ENCODE measurements at places on chromosomes 2 and 18.

GRCh38 chr2:175948191-175948590 lies 53.9 kb downstream of the LNPK start:
- no peak for DNase-seq

- DNase-seq, result no peak
These were observed 80.3 kb downstream of the TPO start for GRCh38 chr2:1493431-1494126.

- no peak for DNase-seq
These were observed 214.8 kb downstream of the ATAD2B start for GRCh38 chr2:23711979-23712755.

DNA sequence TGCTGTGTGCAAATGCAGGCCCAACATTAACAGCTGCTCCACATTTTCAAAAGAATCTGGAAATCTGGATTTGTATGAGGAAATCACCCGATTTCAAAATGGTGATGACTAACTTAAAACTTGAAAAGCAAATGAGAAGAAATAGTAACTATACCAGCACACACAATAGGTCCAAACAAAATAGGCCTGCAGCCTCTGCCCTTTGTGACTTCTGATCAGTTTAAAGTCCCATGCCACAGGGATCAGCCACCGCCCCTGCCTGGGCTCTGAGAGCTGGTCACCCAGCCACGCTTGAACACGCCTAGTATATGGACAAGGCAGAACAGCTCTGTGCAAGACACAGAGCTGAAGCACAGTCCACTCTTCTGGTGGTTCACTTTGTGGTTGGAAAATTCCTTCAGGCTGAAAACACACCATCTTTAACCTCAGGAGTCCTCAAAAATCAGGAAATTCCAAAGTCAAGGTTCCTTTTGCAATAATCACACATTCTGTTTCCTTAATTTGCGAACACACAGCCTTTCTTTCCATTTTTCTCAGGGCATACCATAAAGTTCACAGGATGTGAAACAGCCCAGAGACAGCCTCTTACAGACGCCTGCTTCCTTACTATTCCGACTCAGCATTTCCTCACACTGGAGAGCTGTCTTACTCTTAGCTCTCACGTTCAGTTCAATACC lies 150.1 kb upstream of the RIOK3 start:
- DNase-seq, result no peak

DNA sequence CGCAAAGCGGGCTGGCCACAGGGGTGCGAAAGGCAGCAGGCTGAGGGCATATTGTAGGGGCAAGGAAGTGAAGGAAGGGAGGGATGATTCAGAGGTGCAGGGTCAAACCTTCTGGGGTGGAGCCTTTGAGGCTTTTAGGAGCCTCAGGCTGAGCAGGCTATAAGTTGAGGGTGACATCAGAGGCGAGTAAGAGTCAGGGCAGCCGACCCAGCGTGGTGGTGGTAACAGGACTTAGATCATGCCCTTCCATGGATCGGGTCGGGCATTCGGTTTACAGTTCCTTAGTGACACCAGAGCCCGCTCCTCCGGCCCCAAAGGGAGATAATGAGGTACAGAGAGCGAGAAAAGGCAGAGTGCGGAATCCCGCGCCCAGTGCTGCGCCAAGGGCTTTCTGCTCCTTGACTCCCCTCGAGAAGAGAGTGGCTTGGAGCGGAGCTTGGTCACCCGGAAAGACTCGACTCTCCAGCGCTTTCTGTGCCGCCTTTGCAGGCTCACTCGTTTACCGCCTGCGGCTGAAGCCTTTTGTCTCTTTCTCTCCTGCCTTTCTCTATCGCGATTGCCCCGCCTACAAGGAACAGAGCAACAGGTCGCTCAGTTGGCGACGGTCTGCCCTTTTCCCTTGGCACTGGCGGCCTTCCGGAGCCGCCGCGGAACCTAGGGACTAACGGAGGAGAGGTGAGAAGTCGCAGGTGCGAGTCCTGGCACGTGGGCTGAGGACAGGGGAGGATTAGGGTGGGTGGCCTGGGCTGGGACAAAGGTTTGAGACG lies 720 bp downstream of the LBX2 start:
- DNase-seq, result no peak

DNA sequence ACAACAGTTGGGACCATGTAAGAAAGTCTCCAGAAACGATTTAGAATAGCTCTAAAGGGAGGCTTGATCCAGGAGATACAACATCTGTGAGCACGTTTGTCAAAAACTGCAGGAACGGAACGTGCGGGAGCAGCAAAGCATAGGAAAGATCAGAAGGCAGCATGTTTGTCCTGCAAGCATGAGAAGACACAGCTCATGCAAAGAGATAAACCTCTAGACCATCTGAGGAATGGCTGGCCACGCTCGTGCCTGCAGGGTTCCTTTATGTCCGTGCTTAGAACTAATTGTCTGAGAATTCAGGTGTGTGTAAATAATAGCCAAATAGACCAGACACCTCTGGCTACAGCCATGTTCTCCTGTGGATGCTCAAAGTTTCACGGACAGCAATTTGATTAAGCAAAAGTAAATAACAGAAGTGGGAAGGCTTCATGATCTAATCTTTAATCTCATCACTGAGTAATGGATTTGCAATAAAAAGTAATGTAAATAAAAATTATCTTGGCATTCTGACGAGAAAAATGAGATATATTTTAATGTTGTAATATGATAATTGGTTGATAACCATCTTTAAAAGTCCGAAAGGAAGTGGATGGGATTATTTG lies 534.8 kb upstream of the CDH7 start:
- DNase-seq, result no peak

- no peak for DNase-seq
These were observed 102.2 kb downstream of the CAPN13 start for GRCh38 chr2:30705056-30705455.

DNA sequence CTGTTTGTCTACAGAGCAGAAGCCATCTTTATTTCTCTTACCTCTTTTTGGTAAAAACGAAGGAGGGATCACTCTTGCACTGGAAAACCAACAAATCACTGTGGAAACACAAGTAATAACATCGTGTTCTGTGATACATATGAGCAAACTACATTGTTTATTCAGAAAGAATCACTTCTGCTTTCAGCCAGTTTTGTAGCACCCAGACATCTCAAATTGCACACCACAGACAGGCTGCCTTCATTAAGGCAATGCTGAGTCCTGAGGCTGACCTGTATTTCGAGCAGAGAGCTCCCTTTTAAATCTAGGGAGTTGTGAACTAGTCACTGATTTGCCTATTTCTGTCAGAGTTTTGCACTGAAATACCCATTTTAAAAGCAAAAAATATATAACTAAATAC lies 1003.2 kb upstream of the FAM98A start:
- no peak for DNase-seq

- DNase-seq, result no peak
These were observed 87.3 kb downstream of the HNRNPLL start for GRCh38 chr2:38515155-38516074.

- DNase-seq, result no peak
These were observed 94.3 kb downstream of the HDAC4 start for GRCh38 chr2:239306274-239307220.

GRCh38 chr2:170973492-170974303 lies 44.6 kb downstream of the GORASP2 start:
- peak; percentile 75 for DNase-seq

GRCh38 chr18:57921708-57922107 lies 118.6 kb upstream of the ATP8B1 start:
- peak; percentile 72 for DNase-seq
